ENCODE measurements at places on chromosomes 16 and 17.
A peak's percentile ranks its signal among the peaks of the same experiment; 100 is the strongest.

- DNase-seq = peak; percentile 37
Observed at GRCh38 chr16:66924527-66925321, 611 bp downstream of the RRAD start.

GRCh38 chr16:64830653-64831052 lies 291.2 kb downstream of the CDH11 start:
- no peak for DNase-seq

GRCh38 chr16:5977329-5977728 lies 879.7 kb upstream of the EEF2KMT start:
- no peak for DNase-seq

DNA sequence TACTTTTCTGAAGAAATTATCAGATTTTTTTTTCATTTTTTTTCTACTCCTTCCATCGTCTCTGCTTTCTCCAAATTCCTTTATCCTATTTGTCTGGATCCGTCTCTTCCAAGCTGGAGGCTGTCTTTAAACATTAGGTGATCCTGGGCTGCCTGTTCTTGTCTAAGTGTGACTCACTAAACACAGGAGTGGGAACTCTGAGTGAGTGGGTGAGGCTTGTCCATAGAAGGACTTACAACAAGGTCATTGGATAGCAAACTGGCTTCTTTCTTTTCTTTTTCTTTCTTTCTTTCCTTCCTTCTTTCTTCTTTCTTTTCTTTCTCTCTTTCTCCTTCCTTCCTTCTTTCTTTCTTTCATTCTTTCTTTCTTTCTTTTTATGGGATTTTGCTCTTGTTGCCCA lies 18.2 kb downstream of the ALOX15 start:
- DNase-seq = no peak

- DNase-seq = no peak
Observed at GRCh38 chr17:80687839-80688238, 143.2 kb downstream of the RPTOR start.

GRCh38 chr16:53893731-53894435 lies 189.9 kb downstream of the FTO start:
- no peak for DNase-seq

DNA sequence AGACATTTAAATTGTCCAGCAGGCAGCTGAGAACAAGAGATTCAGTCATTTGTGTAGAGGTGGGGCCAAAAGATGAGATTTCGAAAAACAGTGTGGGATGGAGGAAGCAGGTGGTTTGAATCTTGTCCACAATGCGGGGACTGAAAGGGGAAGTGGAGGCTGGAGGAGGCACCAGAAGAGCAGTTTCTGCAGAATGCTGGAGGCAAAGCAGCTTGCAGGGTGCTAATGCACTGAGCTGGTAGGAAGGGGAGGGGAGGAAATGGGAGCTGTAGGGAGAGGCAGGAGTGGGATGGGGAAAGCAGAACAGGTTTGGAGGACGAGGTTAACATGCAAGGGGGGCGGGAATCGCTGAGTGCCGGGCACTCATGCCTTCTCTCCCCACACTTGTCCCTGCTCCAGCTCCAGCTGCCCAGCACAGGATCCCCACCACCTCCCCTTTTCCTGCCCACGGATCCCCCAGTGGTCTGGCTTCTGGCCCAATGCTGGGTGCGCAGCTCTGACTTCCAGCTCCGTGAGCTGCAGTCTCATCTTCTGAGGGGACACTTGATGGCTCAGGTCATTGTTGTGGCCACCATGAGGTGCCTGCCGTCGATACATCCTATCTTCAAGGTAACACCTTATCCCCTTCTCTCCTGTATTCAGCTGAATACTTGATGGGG lies 9.4 kb downstream of the C17orf100 start:
- DNase-seq = no peak

DNA sequence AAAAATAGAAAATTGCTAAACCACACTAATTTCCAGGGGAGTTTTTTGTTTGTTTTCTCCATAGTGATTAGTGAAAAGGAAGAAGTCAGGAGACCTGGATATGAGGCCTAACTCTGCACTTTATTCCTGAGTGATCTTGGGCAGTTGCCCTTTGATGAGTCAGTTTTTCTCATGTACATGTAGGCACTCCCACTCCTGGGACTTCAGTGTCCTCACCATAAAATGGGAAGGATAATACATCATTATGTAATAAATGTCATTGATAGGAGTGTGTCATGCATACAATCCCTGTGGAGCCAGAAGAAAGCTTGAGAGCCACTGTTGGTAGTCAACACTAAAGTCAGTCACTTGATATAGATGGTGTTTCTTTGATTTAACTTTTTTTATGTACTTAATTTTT lies 32.5 kb downstream of the WIPF2 start:
- no peak for DNase-seq

DNA sequence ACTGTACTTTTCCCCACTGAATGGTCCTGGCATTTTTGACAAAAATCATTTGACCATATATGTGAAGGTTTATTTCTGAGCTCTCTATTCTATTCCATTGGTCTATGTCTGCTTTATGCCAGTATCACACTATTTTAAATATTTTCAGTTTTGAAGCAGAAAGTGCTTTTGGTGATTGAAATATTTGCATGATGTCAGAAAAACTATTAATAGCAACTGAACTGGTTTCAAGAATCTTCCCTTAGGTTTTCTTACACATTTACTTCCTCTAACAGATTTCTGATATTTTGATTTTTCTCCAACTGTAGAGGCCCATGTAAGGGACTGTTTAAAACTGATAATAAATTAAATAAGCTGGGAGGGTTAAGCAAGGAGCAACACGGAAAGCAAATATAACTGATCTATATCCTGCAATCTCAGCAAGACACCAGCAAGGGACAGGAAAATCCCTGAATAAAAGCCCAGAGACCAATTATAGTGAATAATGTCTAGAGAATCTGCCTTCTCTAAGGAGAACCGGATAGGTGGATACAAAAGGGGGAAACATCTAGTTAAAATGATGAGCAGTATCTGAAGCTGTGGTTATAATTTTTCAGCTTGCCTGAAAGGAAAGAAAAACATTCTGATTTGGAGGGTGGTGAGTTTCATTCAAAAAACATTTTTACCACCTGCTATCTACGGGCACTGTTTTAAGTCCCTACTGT lies 80.9 kb upstream of the STAC2 start:
- DNase-seq = no peak

- DNase-seq = no peak
Observed at GRCh38 chr16:81767987-81768592, 11.0 kb upstream of the PLCG2 start.

- DNase-seq = no peak
Observed at GRCh38 chr17:83075270-83075880, 4.0 kb upstream of the METRNL start.

DNA sequence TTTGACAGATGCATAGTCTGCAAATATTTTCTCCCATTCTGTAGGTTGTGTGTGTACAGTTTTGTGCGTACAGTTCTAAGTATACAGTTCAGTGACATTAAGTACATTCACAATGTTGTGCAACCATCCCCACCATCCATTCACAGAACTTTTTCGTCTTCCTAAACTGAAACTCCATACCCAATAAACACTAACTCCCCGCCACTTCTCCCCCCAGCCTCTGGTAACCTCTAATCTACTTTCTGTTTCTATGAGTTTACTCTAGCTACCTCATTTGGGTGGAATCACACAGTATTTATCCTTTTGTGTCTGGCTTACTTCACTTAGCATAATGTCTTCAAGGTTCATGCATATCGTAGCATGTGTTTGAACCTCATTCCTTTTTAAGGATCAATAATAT lies 14.3 kb downstream of the PIK3R5 start:
- no peak for DNase-seq

DNA sequence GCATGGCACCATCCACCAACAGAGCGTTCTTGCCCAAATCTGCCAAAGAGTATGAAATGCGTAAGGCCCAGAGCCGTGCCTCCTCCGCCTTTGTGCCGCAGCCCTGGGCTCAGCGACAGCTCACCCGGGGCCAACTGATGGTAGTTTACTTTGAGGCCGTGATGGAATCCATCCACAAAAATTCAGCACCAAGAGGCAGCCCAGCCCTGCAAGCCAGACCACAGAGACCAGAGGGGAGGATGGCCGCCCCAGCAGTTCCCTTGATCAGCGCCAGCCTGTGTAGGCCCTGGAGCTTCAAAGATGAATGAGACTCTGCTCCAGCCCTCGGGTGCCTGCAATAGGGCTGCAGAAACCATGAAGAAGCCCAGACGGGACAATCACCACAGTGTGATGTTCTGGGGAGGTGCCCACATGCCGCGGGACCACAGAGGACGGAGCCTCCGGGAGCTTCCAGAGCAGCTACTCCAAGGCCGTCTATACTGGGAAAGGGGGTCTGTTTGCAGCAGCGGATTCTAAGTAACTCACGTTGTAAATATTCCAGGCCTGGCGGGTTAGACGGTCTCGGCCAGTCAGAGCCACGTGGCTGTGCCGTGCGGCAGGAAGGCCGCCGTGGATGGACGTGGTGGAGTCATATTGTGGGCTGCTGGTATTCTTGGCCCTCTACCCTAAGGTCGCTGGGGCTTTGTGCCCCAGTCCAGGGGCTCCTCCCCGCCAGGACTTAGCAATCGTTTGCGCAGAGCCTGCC lies 80.3 kb downstream of the RBFOX3 start:
- DNase-seq = no peak

DNA sequence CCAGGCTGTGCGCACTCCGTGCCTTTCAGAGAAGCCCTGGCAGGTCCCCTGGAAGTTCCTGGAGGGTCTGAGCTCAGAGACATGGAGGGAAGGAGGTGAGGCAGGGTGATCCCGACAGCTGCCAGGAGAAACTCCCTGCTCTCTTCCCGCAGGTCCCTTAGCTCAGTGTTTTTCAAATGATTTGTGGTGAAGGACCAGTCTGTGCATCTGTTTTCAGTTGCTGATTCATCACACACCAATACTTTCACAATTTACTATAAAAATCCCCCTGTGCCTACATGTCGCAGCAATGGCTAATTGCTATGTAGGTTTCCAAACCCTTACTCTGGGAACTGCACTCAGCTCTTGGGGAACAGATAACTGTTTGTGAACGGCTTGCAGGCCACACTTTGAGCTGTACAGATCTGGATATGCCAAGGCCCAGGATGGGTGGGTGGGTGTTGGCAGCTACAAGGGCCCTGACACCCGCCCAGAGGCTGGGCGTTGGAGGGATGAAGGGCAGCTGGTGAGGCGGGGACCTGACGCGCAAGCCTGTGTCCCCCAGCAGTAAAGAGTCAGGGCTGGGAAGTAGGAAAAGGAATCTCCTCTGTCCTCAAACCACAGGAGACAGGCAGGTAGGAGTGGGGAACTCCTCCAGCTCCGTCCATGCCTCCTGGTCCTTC lies 20.5 kb upstream of the EMP2 start:
- no peak for DNase-seq

DNA sequence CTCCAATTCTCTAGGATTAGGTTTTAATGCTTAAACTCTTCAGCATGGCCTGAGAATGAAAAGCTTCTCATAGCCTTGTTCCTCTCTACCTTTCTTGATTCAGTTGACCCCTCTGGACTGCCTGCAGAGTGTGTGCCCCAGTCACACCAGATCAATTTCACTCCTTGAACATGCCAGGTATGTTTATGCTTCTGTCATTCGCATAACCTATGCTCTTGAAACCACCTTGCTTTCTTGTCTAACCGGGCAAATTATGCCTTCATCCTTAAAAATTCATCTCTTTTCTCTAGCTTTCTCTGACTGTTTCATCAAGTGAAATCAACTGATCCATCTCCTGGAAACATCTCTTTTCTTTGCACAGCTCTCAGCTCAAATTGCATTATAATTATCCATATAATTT lies 42.3 kb downstream of the CDH11 start:
- DNase-seq = no peak

GRCh38 chr17:59353936-59354755 lies 22.7 kb downstream of the YPEL2 start:
- DNase-seq = no peak

DNA sequence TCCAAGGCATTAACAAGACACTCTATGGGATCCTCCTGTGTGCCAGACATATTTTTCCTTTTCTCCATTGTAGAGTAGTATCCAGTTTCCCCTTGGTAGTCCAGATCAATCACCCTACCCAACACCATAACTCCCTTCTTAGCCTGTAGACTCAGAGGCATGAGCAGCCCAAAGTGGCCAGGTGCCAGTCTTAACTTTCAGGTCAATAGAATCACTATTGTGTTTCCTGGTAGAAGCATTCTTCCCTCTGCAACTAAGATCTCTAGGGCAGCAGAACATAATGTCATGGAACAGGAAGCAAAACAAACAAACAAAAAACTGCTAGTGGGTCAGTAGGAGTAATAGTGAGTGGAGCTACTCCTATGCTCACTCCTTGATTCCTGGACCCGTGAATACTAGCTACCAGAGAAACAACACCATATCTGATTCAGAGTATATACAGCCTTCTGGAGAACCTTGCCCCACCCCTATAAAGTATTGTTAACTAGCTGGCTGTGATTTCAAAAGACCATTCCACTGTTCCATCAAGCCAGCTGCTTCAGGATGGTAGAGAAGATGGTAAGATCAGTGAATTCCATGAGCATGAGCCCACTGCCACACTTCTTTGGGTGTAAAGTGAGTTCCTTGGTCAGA lies 11.2 kb upstream of the CLEC19A start:
- DNase-seq = no peak

GRCh38 chr17:37082311-37082860 lies 133.6 kb downstream of the AATF start:
- DNase-seq = no peak

DNA sequence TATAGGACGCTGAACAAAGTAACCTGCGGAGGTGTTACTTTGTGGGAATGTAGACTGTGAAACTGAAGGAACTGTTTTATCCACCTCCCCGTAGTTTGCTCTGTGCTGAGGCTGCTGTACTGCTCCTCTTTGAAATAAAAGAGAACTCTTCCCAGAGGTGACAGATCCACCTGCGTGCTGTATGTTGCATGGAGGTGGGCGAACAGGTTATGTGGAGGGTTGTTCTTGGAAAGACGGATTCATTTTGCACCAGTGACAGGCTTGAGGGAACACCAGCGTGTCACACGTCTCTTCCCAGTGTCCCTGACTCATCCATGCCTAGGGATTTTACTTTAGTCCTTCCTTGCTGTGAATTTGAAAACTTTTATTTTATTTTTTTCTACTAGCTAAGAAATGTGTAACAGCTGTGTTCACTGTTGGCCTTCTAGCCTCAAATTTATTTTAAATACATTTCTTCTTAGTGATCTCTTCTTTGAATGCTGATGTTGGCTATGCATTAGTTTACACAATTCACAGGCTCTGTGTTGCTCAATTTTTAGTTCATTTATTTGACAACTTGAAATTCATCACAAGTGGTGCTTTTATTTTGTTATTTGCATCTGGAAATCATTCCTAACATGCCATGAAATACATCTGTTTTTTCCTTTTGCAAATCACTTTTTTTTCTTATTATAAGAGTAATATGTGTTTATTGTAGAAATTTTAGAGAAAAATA lies 512.4 kb downstream of the CDH13 start:
- DNase-seq = no peak

DNA sequence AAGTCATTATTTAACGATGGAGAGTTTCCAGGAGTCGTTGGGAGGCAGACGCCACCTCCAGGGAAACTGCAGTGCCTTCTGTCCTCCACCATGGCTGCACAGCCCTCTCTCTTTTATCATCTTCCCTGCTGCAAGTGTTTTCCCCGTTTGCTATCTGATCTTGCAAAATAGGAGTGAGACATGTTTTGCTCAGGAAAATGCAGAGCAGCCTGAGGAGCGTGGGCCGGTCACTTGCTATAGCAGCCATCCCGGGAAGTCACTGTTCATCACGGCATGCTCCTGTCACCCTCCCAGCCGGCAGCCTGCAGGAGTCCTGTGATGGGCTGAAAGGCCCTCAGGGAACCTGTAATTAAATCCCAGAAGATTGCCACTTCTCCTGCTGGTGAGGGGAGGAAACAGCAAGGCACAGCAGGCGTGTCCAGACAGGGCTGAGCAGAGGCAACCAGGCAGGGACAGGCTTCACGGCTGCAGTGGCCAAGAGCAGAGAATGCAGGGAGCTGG lies 143.1 kb downstream of the GSG1L start:
- no peak for DNase-seq

GRCh38 chr16:87534030-87534653 lies 41.3 kb upstream of the ZCCHC14 start:
- DNase-seq = no peak

Measured in stimulated activated CD4-positive, alpha-beta T cell treated with anti-CD3 and anti-CD28 coated beads, Interleukin-2, amount 100 ng/mL, for 24 hours (primary cell).